ENCODE measurements at places on chromosomes 13 and 19. TPM values are rescaled to one million over a fixed set of nuclear protein-coding genes. Genes with fewer than 3 reads are reported as not detected.

- DNase-seq, result no peak
Measured at GRCh38 chr13:21246761-21247452, 70.4 kb downstream of the MRPL57 start.

EXOSC5 gene
- 25.2 TPM for total RNA-seq

DNA sequence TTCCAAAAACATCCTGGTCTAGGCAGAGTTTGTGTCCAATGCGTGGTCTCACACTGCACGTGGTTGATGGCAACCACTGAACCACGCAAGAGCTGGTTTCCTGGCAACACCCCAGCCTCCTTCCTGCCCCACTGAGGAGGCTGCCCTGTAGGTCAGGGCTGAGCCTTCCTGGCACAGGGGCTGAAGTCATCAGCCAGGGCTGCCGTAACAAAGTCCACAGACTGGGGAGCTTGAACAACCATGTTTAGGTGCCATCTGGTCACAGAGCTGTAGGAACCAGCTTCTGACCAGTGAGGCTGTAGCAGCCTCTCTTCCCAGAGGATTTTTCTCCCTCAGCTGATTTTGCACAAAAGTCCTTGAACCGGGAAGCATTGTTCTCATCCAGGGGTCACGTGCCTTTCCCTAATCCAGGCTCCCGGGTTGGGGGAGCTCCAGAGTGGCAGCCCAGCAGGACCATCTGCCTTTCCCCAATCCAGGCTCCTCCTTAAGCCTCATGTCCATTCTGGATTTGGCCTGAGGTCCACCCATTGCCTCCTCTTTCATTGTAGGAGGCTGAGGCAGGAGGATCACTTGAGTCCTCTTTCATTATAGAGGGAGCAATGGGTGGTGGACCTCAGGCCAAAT is 53.9 kb downstream of the CHST8 start:
- no peak for DNase-seq

- peak; percentile 23 for DNase-seq
Measured at GRCh38 chr13:95360464-95361097, 59.3 kb upstream of the ABCC4 start.

IZUMO2 gene
- not detected for total RNA-seq

- no peak for DNase-seq
Measured at GRCh38 chr19:47679922-47680857, 33.0 kb upstream of the EHD2 start.

DNA sequence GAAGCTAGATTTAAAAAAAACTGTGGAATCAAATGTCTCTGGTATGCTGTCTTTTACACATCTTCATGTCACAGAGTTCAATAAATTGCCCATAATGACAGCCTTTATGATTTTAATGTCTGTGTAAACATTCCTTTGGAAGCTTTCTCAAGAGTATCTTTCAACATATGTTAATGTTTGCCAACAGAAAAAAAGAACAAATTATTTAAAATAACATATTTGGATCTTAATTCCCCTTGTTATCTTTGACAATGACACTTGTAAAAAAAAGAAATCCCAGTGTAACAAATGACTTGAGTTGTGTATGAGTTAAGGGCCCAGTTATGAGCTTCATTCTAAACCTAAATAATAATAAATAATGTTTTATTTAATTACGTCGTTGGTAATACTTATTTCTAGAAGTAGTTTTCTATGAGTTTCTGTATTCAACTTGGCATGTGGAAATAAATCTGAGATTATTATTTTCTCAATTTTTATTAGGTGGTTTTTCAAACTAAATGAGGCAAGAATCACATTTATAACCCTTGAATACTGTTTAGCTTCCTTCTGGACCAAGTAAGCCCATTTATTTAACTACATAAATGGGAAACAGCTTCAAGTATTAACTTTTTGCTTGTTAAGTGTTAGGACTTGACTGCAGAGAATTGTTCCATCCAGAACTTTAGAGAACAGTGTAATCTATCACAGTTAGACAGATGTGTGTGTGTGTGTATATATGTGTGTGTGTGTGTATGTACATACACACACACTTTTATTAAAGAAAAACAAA is 182.1 kb downstream of the POSTN start:
- no peak for DNase-seq

GRCh38 chr19:18469069-18469846 is 31.3 kb upstream of the ISYNA1 start:
- peak; percentile 32 for DNase-seq

SHC2 gene
- total RNA-seq, result not detected

GJB2 gene
- not detected for total RNA-seq

USF2 gene
- 66.0 TPM for total RNA-seq

TLE6 gene
- total RNA-seq, result 1.3 TPM

DNA sequence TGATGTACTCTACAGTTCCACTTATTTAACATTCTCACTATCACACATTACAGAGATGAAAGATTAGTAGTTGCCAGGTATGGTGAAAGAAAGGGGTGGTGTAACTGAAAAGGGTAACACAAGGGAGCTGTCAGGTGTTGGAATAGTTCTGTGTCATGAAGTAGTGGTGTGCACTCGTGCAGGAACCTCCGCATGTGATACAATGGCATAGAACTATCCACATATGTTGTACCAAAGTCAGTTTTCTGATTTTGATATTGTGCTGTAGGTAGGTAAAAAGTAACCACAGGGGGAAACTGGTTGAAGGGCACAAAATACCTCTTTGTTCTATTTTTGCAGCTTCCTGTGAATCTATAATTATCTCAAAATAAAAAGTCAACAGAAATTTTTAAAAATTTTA is 24.4 kb upstream of the RPL21 start:
- no peak for DNase-seq

GRCh38 chr13:42524487-42525034 is 49.4 kb upstream of the TNFSF11 start:
- no peak for DNase-seq

GRCh38 chr13:36998624-36999041 is 507 bp downstream of the ALG5 start:
- DNase-seq, result no peak

TMPRSS9 gene
- not detected for total RNA-seq

DNA sequence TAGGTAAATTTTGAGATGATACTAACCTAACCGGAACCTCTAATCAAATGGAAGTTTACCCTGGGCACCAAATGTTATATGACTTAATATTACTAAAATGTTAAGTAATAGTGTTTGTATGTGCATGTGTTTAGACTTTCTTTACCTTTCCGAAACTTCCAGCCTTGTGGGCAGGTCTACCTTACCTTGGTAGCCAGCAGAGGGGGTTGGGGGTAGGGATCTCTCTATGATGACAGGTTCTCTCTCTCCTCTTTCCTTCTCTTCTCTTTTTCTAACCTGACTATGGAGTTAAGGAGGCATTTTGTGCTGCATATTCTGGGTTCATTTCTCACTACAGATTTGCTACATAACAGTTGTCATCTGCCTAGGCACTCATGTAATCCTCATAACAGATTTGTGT is 6.8 kb upstream of the FRY start:
- DNase-seq, result no peak

DNA sequence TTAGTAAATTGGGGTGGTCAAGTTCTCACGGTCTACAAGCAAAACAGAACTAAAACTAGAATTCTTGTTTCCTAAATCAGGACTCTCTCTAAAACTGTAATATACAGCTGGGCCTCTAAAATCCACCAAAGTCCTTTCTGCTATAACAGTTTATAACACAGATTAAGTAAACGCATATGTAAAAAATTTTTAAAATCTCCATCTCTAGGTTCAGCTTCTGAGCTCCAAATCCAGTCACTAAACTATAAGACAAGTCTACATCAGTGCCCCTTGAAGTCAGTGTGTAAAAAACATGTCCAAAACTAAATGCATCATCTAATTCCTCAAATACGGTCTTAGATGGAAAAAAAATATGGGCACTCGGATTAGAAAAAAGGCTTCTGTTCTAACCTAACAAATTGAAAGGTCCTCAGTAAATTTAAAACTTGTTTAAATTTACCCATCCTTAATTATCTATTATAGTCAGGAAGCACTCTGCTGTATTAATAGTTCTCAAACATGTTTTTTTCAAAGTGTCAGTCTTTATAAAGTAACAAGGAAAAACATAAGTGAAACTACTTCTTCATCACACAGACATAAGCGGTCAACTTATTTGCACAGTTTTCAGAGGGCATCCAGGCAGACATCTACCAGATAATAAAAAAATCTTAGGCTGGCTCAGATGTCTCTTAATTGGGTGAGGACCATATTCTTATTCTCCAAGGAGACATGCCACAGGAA is 33.6 kb downstream of the ELF1 start:
- no peak for DNase-seq

GRCh38 chr13:109647053-109647452 is 139.3 kb downstream of the IRS2 start:
- DNase-seq, result no peak

GRCh38 chr19:10379880-10380312 is 476 bp downstream of the TYK2 start:
- no peak for DNase-seq

DNA sequence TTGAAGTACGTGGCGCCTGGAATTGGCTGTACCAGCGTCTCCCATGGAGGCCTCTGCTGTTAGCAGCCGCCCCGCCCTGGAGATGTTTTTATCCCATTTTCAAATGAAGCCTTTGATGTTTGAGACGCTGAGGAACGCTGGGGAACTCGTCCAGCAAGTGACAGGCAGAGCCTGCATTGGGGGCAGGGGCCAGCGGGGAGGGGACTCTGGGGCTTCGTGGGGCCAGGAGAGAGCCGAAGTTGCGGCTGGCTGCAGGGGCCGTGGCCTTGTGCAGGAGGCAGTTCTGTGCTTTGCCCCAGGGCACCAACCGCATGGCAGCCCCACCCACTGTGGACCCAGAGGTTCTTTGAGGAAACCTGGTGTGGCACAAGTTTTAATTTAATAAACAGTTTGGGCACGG is 13.5 kb downstream of the SPPL2B start:
- DNase-seq, result no peak

DNA sequence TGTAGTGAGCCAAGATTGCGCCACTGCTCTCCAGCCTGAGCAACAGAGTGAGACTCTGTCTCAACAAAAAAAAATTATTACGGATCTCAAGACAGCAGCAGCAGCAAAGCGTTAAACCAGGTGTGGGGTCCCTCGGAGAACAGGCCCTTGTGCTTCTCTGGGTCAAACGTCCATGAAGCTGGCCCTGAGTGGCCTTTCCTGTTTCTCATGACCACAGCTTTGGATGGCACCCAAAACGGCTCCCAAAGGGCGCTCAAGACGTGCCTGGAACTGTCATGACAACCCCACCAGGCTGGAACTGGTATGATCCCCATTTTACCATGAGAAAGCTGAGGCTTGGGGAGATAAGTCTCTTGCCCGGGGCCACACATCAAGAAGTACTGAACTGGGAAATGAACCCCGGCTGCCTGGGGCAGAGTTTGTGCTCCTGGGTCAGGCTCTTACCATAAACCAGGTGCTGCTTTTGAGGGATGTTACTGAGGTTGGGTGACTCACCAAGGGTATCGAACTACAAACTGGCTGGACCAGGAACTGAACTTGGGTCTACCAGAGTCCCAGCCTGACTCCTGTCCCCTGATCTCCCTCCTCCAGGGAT is 11.6 kb upstream of the SAMD1 start:
- no peak for DNase-seq

MCF2L gene
- total RNA-seq, result not detected

DNA sequence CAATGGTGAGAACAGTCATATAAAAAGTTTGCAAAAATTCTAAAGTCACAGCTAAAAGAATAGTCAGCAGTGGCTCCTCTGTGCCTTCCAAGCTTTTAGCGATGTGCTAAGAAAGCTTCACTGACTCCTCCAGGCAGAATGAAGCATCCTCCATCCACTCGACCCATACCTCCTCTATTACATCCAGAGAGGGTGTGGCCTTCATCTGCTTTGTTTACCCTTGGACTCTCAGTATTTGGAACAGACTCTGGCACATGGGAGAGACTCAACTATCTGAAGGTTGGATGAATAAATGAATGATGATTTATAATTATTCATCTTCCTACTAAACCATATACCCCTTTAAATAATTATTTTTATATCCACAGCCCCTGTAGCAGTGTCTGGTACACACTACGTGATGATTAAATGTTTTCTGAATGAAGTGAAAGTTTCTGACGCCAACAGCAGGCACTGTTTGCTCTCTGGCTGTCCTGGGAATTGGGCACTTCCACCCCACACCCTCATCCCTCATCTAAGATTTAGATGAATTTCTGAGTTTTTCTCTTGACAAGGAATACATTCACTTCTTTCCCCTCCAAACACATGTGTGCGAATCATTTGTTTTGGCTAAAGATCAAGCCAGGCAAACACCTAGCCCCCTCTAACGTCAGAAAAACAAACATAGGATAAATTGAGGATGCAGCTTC is 93.9 kb downstream of the NUFIP1 start:
- no peak for DNase-seq

GRCh38 chr13:39347926-39348901 is 254.8 kb downstream of the LHFPL6 start:
- no peak for DNase-seq

DNA sequence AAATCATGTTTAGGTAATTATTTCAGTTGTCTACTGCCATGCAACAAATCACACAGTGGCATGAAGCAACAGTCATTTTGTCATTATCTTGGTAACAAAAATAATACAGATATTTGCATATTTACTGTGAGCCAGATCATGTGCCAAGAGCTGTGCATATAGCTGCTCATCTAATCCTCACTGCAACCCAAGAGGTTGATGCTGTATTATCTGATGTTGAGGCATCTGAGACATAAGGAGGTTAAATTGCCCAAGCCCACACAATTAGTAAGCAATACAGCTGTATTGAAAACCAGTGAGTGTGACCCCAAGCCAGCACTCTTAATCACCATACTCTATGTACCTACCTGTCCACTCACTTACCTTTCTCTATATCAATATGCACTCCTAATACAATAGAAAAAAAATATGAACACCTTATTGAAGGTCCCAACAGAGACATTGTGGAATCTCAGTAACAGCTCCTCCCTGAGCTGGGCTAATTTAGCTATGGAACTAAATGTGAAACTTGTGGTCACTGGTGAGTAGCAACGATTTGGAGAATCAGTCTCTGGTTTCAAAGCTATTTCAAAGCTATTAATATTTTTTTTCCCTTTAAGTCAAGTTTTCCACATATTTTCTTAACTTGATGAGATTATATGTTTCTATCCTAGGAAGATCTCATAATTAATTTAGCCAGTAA is 185.2 kb downstream of the KLF12 start:
- DNase-seq, result no peak

GRCh38 chr19:33644284-33644836 is 22.6 kb downstream of the CHST8 start:
- DNase-seq, result no peak

DNA sequence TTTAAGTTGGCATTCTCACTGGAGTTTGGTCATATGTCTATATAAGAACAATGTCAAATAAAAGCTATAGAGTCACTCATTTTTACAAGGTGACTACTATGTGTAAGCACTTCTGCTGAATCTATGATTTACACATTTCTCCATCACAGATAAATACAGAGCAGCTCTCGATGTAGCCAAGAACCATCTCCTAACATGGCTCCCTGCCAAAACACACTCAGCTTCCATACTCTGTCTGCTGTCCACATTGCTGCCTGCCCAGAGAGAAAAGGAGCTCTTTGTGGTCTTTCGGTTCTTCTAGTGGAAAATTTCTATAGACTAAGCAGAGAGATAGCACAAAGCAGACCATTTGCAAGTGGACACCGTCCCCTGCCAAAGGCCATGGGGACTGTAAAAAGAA is 190.9 kb upstream of the KLF12 start:
- DNase-seq, result peak; percentile 37
